T-helper 17 cell (primary cell): ENCODE measurements at places on chromosomes 4 and X.

- DNase-seq: no peak
Observed at GRCh38 chrX:43747476-43747875, 91.4 kb downstream of the MAOA start.

GRCh38 chrX:9642270-9642995, 123.2 kb downstream of the GPR143 start:
- no peak for DNase-seq

GRCh38 chr4:16448241-16448840, 222.1 kb upstream of the TAPT1 start:
- no peak for DNase-seq

GRCh38 chr4:42655269-42655637, 1.7 kb downstream of the ATP8A1 start:
- no peak for DNase-seq

GRCh38 chr4:17124767-17125166, 226.3 kb upstream of the LDB2 start:
- no peak for DNase-seq

GRCh38 chr4:52248820-52249219, 197.7 kb downstream of the SPATA18 start:
- no peak for DNase-seq

DNA sequence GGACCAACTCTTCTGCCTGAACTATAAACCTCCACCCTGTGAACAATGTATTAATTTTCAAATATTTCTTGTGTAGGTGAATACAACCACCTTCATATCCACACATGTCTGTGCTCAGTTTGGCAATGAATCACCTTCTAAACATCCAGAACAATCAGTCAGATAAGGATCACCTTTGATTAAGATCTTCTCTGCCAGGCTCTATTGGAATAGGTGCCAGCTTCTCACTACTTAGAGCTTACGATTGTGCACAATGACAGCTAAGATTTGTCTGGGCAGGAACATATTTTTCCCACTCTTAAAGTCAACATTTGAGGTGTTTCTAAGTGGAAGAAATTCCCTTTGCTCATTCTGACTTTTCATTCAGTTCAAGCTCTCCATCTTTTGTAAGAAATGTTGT, 237.2 kb downstream of the IL1RAPL2 start:
- no peak for DNase-seq

DNA sequence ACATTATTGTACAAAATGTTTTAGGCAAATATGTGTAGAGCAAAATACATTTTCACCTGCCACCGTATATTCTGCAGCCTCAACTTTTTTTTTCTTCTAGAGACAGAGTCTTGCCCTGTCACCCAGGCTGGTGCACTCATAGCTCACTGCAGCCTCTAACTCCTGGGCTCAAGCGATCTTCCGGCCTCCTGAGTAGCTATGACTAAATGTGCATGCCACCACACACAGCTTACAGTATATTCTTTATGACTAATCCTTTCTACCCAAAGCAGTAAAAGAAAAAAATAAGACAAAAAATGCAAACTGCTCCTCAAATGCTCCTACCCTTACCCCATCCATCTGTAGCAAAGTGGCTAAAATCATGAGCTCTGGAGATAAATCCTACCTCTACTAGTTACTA, 426.3 kb downstream of the KCNIP4 start:
- no peak for DNase-seq

DNA sequence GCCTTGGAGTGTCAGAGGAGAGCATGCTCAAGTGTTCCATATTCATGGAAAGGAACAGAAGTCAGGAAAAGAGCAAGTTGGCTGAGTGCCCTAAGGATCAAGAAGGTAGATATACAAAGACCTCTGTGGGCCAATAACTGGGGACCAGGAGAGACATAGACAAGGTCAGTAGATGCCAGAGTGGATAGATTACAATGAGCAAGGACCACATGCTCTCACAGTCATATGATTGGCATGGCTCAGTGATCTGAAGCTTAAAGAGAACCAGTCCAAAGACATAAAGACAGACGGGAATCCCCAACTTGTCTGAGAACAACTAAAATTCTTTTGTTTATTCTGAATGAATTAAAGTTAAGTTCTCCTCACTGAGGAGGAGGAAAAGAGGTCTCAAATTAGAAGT, 289.7 kb downstream of the HS3ST1 start:
- no peak for DNase-seq

GRCh38 chrX:10620121-10620699, at the start of gene MID1:
TSS of gene MID1 (minus strand) at chrX:10620585. CDS start at chrX:10567547, 53,038 bp downstream.
- no peak for DNase-seq

- DNase-seq: peak; percentile 82
Observed at GRCh38 chrX:24464836-24465531, at the start of gene PDK3. TSS of gene PDK3 (plus strand) at chrX:24465286. CDS start at chrX:24465456, 170 bp downstream.

DNA sequence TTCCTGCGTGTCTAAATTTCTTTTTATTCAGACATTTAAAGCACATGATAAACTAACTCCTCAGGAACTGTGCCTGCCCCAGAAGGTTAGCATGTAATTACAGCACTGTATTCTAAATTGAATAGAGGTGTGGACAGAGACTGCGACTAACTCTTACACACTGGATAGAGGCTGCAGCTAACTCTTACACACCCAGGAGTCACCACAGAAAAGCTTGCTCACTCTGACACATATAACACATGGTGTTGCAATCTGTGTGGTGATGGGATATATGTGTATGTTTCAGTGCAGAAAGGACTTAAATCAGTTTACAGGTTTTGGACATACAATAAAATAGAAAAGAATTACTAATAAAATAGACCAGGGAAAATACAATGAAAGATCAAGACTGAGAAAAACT, 41.5 kb downstream of the SMAD1 start:
- DNase-seq: no peak

DNA sequence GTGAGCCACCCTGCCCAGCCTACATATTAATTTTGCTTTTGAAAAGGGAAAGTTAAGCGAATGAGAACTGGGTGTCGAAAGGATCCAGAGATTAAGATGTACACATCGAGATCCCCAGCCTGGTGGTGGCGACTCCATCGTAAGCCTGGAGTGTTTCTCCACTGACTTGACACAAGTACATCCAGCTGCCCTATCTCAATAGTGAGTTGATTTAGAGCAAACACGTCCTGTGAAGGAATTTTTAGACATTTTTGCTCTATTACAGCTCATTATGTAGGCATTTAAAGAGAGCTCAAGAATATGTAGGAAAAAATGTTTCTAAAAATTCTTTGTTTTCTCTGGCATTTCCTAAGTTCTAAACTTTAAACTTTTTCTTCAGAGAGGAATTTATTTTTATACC, 11.7 kb upstream of the CLDN34 start:
- DNase-seq: no peak

DNA sequence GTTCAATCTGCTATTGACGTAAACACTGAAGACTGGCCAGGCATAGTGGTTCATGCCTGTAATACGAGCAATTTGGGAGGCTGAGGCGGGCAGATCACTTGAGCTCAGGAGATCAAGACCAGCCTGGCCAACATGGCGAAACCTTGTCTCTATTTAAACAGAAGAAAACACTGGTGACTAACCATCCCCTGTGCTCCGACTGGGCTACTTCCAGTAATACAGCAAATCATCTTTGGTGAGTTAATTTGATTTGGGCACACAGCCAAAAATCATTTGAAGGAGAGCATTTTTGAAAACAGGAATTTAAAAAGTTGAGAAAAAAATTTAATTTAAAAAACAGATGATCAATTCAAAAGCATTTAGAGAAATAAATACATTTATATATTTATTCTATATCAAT, 52.0 kb downstream of the SEC24D start:
- DNase-seq: no peak

DNA sequence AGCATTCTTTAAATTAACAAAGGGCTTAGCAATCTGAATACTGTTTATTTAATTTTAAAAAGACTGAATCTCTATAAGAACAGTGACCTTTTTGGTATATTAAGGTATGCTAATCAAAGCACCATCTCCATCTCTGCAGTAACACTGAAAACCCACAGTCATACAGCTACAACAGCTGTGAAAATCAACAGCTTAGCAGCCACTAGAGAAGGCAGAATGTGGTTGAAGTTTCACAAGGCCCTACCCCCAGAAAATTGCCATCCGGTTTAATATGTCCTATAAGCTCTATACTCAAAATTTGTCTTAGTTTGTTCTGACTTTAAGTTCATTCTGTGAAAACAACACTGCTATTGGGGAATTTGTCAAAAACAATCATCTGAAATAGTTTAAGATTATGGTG, 128.7 kb downstream of the OPHN1 start:
- no peak for DNase-seq
